ENCODE measurements at places on chromosomes 2 and 18.

GRCh38 chr18:31576670-31577069 is 15.0 kb upstream of the TTR start:
- DNase-seq: no peak

DNA sequence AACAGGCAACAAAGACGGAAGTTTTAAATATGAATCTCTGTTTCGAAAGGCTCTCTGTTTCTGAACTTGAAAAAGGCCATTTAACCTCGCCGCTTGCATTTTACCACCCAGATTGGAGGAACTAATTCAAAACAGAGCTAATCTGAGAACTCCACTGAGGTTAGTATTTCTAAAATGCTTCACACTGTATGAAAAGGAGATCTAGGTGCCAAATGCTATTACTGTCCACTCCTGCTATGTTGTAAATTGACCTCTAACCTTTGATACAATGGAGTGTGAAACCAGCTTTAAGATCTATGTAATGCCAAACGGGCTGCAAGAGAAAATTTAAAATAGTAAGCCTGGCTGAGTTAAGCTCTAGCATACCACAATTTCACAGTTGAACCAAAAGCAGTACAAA is 364.5 kb downstream of the IRS1 start:
- DNase-seq: no peak

GRCh38 chr18:27983780-27984179 is 193.2 kb downstream of the CDH2 start:
- no peak for DNase-seq

GRCh38 chr2:218963601-218964000 is 4.1 kb downstream of the CDK5R2 start:
- DNase-seq: no peak

DNA sequence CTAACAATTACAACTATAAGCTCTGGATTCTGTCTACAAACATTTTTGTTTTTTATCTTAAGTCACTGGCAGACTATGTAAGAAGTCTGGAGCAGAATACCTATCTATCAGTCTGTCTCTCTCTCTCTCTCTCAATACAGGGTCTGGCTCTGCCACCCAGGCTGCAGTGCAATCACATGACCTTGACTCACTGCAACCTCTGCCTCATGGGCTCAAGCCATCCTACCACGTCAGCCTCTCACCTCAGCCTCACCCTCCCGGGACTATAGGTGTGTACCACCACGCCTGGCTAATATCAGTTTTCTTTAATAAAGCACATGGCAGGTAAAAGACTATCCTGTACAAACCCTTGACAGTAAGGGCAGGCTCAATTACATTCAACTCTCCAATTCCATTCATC is 96.9 kb downstream of the OSBPL1A start:
- DNase-seq: no peak

DNA sequence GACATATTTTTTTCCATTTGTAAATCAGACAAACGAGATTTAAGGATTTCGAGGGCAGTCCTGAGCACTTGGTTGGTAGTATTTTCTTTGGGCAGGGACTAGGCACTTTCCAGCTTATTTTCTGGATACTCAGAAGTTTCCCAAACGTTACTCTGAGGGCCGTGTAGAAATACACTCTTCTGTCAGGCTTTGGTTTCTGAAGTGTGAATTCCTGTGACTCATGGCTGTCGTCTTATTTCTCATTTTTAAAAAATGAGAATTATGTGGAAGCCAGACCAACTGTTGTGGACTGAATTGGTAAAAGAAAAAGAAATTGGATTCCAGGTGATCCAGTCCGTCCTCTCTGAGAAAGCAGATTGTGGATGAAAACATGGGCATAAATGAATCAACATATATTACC is 658.6 kb upstream of the FANCL start:
- no peak for DNase-seq

DNA sequence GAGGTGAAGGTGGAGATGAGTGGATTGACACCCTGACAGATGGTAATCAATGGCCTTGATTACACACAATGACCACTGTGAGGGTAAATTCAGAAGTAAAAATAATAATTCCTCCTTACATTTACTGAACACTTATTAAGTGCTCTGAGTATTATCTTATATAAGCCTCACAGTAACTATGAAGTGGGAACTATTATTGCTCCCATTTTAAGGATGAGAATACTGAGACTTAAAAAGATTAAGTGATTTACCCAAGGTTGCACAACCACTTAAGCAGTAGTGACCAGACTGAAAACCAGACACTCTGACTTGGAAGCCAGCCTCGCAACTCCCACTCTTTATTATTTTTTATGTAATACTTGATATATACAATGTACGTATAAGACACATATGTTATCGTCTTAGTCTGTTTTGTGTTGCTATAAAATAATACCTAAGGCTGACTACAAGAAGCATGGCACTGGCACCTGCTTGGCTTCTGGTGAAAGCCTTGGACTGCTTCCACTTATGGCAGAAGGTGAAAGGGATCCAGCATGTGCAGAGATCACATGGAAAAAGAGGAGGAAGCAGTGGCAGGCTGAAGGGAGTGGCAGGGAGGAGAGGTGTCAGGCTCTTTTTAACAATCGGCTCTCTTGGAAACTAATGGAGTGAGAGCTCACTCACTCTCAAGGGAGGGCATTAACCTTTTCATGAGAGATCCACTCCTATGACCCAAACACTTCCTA is 41.5 kb upstream of the C1D start:
- DNase-seq: no peak

DNA sequence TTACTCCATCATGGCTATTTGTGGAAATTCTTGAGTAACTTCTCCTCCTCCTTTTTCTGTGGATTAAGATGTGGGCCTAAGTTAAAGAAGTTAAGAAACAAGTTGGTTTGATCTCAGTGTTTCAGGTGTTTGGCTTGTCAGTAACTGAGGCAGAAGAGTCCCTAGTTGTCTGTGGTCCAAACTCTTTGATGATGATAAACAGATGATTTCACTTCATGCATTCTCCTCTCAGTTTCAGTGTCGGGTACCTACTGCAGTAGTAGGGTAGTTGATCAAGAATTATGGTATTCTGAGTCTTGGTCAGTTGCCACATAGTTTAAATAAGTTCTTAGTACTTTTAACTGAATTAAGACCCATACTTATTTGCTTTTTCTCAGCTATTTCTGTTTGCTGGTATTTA is 85.6 kb downstream of the NCOA1 start:
- DNase-seq: no peak

DNA sequence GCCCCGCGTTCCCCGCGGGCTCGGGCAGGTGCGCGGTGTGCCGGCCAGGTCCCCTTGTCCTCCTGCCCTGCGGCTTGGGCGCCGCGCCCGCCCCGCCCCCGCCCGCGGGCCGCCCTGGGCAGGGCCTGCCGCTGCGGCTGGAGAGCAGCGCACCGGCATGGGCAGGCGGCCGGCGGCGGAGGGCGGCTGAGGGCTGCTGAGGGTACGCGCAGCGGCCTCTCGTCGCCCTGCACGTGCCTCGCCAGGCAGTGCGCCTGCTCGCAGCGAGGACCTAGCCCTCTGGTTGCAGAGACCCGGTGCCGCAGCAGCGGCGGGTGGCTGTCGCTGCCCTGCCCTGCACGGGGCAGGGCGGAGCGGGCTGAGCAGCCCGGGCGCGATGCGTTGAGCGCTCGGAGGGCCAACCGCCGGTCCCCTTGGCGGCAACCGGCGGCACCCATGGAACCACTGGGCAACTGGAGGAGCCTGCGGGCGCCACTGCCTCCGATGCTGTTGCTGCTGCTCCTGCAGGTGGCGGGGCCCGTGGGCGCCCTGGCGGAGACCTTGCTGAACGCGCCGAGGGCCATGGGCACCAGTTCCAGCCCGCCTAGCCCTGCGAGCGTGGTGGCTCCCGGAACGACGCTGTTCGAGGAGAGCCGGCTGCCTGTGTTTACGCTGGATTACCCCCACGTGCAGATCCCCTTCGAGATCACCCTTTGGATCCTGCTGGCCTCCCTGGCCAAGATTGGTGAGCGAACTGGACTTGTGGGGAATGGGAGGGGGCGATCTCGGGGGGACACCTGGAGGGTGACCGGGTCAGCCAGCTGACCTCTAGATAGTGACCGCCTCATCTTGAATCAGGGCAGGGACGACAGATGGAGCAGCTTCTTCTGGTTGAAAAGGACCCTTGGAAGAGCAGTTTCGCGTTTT is at the start of gene SLC9A2:
Gene SLC9A2 (plus strand): TSS at position 140 of the 906 bp plus-strand sequence. CDS start 296 bp downstream, at position 436.
- DNase-seq: no peak

DNA sequence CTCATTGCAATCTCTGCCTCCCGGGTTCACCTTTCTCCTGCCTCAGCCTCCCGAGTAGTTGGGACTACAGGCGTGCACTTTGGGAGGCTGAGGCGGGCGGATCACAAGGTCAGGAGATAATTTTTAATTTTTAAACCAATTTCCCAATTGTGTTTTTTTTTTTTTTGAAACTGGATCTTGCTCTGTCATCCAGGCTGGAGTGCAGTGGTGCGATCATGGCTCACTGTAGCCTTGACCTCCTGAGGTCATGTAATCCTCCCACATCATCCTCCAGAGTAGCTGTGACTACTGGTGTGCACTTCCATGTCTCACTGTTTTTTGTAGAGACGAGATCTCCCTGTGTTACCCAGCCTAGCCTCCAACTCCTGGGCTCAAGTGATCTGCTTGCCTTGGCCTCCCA is 49.3 kb downstream of the GLS start:
- no peak for DNase-seq

DNA sequence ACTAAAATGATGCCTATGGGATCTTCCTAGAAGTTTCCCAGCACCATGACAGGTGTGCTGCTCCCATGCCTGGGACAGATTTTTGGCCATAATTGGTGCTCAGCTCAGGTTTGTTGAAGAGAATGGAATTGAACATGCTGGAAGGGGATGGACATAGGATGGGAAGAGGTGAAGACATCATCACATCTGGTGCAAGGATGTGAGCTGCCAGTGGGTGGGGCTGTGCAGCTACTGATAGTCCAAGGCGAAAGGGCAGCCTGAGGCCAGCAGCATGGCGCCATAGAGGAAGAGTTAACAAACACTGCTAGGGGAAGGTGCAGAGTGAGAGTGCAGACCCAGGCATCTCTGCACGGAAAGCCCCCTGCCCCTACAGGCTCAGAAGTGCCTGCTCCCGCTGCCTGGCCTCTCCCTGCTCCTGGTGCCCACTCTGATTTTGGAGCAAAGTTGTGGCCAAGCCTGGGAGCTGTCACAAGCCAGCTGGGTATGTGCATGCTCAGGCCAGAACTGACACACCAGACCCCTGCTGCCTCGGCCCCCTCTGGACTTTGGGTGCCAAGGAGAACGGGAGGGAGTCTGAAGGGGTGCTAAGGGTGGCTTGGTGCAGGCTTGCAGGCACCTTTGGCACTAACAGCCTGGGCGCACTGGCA is 178.6 kb downstream of the ZBTB7C start:
- no peak for DNase-seq

- DNase-seq: peak; percentile 44
These were observed 27.7 kb downstream of the ADRA2B start for GRCh38 chr2:96088340-96089335.

DNA sequence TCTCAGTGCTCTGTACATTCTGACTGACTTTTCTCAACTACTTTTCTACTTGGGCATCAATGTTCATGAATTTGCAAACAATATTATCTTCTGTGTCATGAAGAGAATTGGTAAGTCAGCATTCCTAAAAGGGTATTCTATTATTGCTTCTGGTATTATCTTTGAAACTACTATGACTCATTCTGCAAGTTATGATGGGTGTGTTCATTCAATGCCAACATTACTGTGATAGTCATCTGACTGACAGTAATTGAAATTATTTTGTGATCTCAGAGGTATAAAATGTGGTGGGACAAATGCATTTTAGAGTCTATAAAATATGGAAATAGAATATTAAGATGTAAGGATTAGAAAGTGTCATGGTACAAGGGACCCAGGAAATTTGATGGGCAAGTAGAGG is 736.0 kb upstream of the CELF4 start:
- DNase-seq: no peak

- no peak for DNase-seq
These were observed 121.9 kb upstream of the LGALSL start for GRCh38 chr2:64331849-64332699.

DNA sequence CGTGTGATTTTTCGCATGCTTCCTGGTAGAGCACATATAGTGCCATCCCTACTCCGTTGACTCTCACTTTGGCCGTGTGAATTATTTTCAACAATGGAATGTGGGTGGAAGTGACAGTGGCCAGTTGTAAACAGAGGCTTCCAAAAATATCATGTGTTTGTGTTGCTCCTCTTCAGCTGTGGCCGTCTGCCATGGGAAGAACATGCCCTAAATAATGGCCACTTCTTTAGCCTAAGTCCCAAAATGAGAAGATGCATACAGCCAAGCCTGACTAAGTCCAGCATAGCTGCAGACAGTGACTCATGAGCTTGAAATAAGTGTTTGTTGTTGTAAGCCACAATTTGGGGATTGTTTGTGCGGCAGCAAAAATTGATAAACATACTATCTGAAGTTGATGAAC is 8.9 kb upstream of the GALNT1 start:
- no peak for DNase-seq

Measured in activated effector memory CD4-positive, alpha-beta T cell treated with anti-CD3 and anti-CD28 coated beads, Interleukin-2, amount 50 U/mL, for 16 hours (primary cell).